Cardiac fibroblast (primary cell): ENCODE measurements at places on chromosomes 16 and 17.

DNA sequence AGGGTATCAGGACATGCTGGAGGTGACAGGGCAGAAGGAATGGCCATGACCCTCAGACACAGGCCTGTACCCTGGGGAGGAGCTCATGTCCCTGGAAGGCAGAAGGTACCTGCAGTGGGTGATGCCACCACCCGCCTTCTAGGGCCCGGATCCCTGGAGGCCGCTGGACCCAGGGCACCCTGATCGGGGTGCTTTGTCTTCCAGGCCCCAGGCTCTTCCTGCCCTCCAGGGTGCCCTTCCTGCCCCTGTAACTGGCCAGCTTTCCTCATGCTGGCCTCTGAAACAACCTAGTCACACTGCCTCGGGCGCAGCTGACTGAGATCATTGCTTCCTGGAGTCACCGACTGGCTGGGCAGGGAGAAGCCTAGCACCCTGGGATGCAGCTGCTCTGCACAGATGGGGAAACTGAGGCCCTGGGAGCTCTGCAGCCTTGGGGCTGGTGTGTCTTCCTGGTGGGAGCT is 5.8 kb downstream of the ADCY7 start:
- DNase-seq, result no peak

GRCh38 chr17:63042256-63042812 is 76.3 kb downstream of the TANC2 start:
- DNase-seq, result no peak

DNA sequence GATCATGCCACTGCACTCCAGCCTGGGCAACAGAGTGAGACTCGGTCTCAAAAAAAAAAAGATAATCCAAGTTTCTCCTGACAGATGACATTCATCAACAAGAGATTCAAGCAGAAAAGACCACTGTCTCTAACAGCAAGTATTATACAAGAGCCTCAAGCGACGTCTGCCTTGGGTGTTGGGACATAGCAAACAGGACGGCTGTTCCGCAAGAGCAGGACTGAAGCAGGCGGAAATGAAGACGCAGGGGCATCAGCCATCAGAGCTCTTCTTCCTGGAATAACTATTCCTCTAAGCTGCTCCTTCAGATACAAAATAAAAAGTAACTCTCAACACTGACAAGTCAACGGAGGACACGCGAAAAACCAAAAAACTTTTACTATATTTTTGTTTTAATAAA is 54.0 kb downstream of the ANKRD11 start:
- no peak for DNase-seq

GRCh38 chr17:75688209-75688825 is 21.2 kb downstream of the SAP30BP start:
- DNase-seq, result peak; percentile 79

- no peak for DNase-seq
These were observed 44.6 kb downstream of the NFAT5 start for GRCh38 chr16:69610356-69610755.

- DNase-seq, result peak; percentile 11
These were observed 19.6 kb downstream of the OR1D5 start for GRCh38 chr17:3043737-3044365.

GRCh38 chr17:51820252-51820651 is 338.3 kb downstream of the CA10 start:
- DNase-seq, result no peak

DNA sequence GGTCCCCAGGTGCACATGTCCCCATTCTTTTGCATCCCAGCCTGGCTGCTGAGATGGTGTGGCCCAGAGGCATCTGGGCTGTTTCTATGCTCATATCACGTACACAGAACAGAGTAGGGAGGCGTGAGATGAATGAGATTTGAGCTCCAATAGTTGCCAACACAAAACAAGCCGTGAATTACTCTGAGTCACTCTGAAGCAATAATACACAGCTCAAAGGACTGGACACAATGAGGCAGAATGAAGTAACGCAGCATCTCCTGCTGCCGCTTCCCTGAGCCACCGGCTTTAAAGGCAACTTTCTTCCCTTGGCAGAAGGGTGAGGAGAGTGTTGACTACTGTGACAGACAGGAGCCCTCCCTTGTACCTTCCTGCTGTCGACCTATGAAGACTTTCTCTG is 33.9 kb upstream of the CLEC18B start:
- peak; percentile 85 for DNase-seq

- DNase-seq, result peak; percentile 43
These were observed 759 bp downstream of the ALKBH5 start for GRCh38 chr17:18184143-18185031.

GRCh38 chr16:19238406-19238805 is 47.1 kb upstream of the CLEC19A start:
- DNase-seq, result no peak

- DNase-seq, result no peak
These were observed 69.5 kb upstream of the GNG13 start for GRCh38 chr16:869823-870641.

DNA sequence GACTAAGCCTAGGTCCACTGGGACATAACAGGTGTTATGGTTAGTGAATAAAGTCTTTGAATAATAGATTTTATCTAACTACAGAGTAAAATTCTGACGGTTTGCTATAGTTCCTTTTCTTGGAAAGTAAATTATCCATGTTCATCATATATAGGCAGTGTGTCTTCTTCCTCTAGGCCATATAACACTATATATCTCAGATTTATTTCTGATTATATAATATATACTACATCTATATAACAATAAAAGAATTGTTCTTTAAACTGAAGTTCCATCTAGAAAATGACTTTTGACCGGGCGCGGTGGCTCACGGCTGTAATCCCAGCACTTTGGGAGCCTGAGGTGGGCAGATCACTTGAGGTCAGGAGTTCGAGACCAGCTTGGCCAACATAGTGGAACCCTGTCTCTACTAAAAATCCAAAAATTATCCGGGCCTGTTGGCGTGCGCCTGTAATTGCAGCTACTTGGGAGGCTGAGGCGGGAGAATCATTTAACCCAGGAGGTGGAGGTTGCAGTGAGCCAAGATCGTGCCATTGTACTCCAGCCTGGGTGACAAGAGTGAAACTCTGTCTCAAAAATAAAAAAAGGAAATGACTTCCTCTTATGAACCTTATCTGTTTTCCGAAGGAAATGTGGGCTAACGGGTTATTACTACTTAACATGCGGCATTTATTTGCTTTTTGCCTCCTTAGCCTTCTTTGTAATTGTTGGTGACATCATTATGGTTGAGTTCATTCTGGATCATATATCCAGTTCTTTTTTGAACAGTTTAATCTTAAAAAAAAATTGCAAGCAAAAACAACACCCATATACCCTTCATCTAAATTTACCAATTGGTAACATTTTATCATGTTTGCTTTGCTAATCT is 29.2 kb downstream of the NOL11 start:
- DNase-seq, result no peak

DNA sequence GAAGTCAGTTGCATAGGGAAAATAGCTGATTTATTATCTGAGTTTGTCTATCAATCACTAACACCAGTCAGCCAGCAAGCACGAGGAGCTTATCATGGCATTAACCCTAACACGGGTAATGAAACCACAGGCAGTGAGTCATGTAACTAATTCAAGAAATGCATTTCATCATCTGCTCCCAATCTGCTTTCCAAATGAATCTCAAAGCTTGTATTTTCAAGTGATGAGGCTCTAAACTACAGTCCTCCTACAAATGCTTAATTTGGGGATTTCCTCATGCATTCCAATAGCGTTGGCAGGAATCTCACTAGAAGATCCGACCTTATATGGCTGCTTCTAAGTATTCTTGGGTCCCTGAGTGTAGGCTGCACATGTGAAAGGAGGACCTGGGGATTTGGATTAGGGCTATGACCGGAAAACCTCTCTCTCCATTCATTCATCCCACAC is 118.4 kb upstream of the HSBP1 start:
- peak; percentile 82 for DNase-seq

- DNase-seq, result no peak
These were observed 250.7 kb downstream of the NTN1 start for GRCh38 chr17:9271989-9272388.

DNA sequence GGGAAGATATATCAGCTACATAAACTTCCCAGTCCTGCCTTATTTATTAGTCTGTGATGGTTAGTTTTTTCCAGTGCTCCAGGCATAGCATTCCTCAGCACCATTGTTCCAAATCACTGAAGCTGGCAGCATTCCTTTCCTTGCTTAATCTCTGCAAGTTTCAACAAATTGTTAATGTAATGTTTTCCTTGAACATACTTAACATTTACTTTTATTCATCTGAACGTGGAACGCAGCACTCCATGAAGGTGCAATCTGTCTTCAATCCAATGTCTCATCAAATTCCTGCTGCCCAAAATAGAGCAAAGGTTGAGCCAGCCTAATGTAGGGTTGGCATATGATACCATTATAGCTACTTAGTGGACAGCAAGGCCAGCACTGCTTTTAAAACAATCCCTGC is 441.1 kb upstream of the RBFOX1 start:
- no peak for DNase-seq

- DNase-seq, result no peak
These were observed 220.0 kb downstream of the HAPSTR1 start for GRCh38 chr16:9311303-9311954.

DNA sequence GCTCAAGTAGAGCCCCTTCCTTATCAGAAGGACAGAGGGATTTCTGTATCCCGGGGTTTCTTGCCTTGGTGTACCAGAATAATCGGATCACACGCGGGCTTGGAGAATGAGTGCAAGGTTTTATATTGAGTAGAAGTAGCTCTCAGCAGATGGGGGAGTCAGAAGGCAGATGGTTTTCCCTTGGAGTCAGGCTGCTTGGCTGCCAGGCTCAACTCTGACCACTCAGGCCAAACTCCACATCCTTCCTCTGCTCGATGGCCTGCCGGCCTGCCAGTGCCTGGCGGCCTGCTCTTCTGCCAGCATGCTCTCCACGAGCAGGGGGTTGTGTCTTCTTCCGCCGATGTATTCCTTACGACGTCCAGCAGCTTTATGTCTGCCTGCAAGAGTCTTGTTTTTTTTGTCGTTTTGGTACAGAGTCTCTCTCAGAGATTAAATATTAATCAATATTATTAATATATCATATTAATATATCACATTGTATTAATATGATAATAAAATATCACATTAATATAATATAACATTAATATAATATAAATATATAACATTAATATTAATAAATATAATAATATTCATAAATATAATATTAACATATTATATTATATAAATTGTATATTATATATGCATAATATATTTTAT is 229.2 kb upstream of the WSCD1 start:
- no peak for DNase-seq

DNA sequence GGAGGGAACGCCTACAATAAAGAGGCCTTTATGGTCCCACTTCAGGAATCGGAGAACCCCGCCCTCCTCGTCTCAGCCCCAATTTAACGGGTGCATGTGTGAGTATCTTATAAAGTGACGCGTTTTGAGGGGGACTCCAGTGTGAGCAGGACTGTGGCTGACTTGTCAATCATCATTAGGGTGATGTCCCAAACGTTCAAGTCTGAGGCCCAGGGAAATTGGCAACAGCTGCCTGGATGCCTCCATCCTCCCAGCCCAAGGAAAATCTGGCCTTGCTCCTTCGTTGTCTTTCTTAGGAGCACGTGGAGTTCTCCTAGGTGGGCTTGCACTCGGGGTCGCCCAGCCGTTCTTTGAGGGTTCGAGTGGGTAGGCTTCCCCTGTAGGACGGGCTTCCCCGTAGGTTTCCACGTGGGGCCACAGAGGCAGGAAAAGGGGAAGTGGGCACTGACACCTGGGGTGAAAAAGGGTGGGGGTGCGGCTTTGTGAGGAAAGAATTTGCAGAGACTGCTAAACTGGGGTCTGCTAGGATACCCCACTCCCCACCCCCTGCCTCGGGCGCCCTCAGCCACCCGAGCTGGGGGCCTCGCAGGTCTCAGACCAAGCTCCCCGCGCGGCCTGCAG is 561 bp upstream of the HERPUD1 start:
- no peak for DNase-seq

- no peak for DNase-seq
These were observed 2.4 kb downstream of the MBTD1 start for GRCh38 chr17:51257150-51258081.

DNA sequence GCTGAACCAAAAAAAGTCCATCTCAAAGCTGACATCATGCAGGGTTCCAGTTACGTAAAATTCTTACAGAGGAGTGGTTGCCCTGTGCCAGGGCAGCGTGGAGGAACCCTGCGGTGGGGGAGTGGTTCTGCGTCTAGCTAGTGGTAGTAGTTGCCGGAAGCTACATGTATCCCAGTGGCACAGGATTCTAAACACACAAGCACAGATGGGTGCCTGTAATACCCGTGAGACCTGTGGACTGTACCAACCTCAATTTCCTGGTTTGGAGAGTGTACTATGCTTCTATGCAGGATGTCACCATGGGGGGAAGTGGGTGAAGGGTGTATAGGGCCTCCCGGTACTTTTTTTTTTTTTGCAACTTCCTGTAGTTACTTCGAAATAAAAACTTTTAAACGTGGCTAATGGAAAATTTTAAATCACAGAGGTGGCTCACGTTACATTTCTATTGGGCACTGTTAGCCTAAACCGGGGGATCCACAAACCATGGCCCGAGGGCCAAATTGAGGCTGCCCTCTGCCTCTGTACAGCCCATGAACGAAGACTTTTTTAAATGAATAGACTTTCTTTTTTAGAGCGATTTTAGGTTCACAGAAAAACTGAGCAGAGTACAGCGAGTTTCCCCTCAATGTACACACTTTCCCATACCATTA is 38.5 kb downstream of the TBC1D16 start:
- DNase-seq, result no peak

- DNase-seq, result no peak
These were observed 6.5 kb downstream of the PIGQ start for GRCh38 chr16:576197-576822.

DNA sequence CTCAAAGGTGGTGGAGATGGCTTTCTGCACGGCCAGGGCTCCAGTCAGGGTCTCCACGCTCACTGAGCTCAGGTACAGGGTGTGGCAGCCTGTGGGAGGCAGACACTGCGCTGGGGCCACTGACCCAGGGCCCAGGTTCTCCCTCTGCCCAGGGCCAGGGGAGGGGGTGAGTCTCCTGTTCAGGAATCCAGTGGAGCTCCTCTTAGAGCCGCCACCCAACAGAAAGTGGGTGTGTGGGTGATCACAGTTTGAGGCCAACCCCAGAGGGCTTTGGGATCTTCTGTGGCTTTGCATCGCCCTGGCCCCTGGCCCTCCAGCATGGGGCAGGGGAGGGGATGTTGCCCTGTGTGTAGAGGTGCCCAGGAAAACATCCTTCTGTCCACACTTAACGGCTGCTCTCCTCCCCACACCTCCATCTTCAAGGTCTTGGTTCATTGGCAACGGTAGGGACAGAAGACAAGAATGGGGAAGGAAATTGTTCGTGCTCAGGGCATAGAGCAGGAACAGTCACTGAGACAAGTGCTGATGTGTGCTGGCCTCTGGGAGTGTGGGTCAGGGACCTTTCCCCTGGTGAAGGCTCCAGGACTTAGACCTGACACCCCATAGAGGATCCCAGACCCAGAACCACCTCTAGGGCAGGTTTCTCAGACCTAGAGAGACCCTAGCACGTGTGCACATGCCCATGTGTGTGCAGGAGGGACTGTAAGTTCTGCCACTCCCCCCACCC is 21.5 kb downstream of the TNS4 start:
- DNase-seq, result no peak
